ENCODE measurements at places on chromosomes 13 and 19.

DNA sequence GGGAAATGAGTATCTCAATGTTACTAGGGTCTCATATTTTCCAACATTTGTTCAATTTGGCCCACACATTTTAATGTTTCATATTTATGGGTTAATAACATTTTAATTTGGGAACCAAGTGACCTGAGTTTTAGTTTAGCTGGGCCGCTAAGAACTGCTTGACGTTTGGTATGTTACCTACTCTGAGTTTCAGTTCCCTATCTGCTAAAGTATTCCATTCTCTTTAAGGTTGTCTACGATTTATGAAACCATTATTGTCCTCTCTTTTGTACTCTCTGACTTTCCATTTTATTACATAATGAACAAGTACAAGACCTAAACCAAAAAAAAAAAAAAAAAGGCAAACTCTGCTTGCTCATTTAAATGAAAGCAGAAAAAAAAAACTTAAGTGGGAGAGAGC is 89.9 kb downstream of the FGF14 start:
- no peak for DNase-seq

- DNase-seq, result no peak
These were observed 168.6 kb downstream of the ZNF536 start for GRCh38 chr19:30540761-30541160.

DNA sequence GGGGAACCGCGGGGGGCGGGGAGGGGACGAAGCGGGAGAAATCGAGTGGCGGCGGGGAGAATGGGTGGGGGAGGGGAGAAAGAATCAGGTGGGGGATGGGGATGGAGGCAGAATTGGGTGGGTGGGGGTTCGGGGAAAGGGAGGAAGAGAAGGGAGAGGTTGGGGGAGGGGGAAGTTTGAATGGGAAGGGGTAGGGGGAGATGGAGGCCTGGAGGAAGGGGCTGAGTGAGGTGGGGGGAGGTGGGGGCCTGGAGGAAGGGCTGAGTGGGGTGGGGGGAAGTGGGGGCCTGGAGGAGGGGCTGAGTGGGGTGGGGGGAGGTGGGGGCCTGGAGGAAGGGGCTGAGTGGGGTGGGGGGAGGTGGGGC is 403 bp upstream of the ADAMTS10 start:
- DNase-seq, result no peak

DNA sequence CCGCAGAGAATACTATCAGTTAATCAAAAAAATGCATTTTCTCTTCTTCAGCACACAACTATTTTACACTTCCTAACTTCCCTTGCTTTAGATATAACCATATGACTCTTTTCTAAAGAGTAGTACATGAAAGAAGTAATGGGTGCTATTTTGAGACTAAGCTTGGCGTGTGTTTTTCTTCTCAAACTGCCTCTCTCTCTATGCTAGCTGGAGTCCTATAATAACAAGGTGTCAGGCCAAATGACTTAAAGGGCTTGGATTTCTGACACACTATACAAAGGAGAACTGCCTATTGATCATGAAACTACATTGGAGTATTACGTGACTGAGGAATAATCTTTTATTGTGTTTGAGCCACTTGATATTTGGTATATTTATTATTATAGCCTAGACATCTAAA is 1330.1 kb upstream of the SPRY2 start:
- DNase-seq, result no peak

- no peak for DNase-seq
These were observed 414.2 kb upstream of the MIR17HG start for GRCh38 chr13:90933097-90933826.

- no peak for DNase-seq
These were observed 21.1 kb downstream of the ZNF274 start for GRCh38 chr19:58203814-58204475.

DNA sequence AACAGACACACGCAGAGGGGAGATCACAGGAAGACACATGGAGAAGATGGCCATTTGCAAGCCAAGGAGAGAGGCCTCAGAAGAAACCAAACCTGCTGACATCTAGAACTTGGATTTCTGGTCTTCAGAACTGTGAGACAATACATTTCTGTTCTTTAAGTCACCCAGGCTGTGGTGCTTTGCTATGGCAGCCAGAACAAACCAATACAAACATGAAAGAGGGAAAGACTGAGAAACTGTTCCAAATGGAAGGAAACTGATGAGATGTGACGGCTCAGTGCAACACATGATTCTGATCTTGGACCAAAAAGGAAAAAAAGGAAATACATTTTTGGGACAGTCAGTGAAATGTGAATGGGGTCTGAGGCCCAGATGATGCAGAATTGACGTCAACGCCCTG is 30.2 kb upstream of the SACS start:
- DNase-seq, result no peak

GRCh38 chr13:111540486-111540885 is 220.0 kb downstream of the TEX29 start:
- DNase-seq, result no peak

Data from NCI-H526 treated with DMSO at 0.1 percent for 48 hours (cell line).